ENCODE measurements at places on chromosomes 7 and 10. TPM values are rescaled to one million over a fixed set of nuclear protein-coding genes. Genes with fewer than 3 reads are reported as not detected.

Gene ATOH7
- not detected for total RNA-seq

Gene C10orf120
- not detected for total RNA-seq

Gene SSC4D
- 0.44 TPM for total RNA-seq

Gene AMPH
- total RNA-seq: 0.50 TPM

Gene PPP1R3A
- not detected for total RNA-seq

Gene LBX1
- not detected for total RNA-seq

Gene CPVL
- 7.0 TPM for total RNA-seq

Gene DLG5
- total RNA-seq: 14.2 TPM

Gene VGF
- not detected for total RNA-seq

Gene NODAL
- total RNA-seq: not detected

Gene UCMA
- not detected for total RNA-seq

Gene EBLN1
- not detected for total RNA-seq

Gene FLNC
- total RNA-seq: 69.6 TPM

Gene PLEKHS1
- not detected for total RNA-seq

Gene MYPN
- total RNA-seq: 0.16 TPM

Gene UCN3
- total RNA-seq: not detected

Gene GRID1
- not detected for total RNA-seq

Gene NXPH1
- total RNA-seq: not detected

Gene CASP2
- 13.4 TPM for total RNA-seq

Gene GTPBP4
- total RNA-seq: 19.4 TPM

Gene NPSR1
- not detected for total RNA-seq

Gene ACSL5
- total RNA-seq: 35.8 TPM

Gene KIF11
- 14.5 TPM for total RNA-seq

Gene GNGT1
- total RNA-seq: not detected

Gene TAS2R3
- 0.97 TPM for total RNA-seq

Gene ELN
- 0.81 TPM for total RNA-seq

Gene SPDYE2
- not detected for total RNA-seq

Gene CYP3A4
- total RNA-seq: not detected

Gene KCNIP2
- total RNA-seq: 0.31 TPM

Gene LRRC61
- total RNA-seq: 3.1 TPM

Gene SPOCK2
- total RNA-seq: 0.32 TPM

Gene ORAI2
- 42.1 TPM for total RNA-seq

Gene HPSE2
- total RNA-seq: not detected

Gene FAM237B
- total RNA-seq: not detected

Gene TMEM248
- 84.0 TPM for total RNA-seq

Gene PAPOLB
- total RNA-seq: not detected

Gene MKX
- total RNA-seq: 0.19 TPM

Gene UTF1
- total RNA-seq: not detected

Gene MINDY4
- total RNA-seq: 2.6 TPM
